ENCODE measurements at places on chromosomes 12 and 14. TPM values are rescaled to one million over a fixed set of nuclear protein-coding genes. Genes with fewer than 3 reads are reported as not detected.

DNA sequence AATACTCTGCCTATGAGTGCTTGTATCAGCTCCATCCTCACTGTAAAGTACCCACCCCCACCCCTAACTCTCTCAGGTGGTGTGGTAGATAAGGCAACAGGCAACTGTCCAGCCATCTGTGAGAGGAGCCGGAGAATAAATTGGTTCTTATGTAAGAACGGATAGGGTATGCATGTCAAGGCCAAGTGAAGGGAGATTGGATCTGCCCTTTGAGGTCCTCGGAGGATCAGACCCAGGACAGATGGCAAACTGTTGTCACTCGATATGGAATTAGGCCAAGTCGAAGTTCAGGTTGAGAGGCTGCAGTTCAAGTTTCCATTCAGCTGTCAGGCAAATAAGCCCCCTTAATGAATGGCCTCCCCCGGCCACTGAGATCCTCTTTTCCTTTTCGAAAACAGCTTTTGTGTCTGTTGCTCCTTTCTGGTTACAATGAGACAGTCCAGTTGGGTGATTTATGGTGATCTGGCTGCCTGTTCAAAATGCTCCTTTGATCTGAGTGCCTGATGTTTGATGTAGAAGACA lies 120.3 kb downstream of the VRK1 start:
- DNase-seq, result peak; percentile 37

DNA sequence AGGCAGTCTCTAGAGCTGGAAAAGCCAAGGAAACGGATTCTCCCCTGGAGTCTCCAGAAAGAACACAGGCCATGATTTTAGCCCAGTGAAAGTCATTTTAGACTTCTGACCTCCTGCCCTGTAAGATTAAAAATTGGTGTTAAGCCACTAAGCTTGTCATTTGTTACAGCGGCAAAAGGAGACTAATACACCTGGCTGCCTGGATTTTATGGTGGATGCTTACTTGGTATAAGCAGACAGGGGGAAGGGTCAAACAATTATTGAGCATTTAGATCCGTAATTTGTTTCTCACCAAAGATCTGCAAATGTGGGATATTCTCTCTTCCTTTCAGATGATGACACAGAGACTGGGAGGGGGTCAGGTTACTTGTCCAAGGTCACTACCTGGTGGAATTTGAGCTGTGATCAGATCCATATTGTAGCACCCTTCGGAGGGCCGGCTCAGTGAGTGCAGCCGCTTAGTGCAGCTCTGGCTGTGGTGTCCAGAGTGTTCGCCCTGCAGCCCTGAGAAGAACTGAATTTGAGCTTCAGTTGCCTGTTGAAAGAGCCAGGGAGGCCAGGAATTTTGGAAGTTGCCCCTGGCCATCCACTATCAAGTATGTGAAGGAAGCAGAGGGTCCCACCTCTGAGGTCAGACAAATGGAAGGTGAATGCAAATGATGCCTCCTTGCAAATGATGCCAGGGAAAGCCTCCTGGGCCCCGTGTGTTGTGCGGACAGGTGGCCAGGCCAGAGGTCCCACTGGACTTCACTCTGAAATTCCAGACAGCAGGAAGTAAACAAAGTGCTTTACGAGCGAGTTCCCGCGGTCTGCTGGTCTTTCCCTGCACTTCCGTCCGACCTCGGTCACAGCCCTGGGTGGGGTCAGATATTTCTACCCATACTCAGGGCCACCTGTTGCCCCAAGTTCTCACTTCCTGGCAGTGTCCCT lies 15.1 kb downstream of the GLRX5 start:
- DNase-seq, result no peak

GRCh38 chr14:90301122-90301521 lies 30.6 kb downstream of the NRDE2 start:
- no peak for DNase-seq

GRCh38 chr14:24399999-24400718 lies 1.4 kb downstream of the NYNRIN start:
- DNase-seq, result no peak

DNA sequence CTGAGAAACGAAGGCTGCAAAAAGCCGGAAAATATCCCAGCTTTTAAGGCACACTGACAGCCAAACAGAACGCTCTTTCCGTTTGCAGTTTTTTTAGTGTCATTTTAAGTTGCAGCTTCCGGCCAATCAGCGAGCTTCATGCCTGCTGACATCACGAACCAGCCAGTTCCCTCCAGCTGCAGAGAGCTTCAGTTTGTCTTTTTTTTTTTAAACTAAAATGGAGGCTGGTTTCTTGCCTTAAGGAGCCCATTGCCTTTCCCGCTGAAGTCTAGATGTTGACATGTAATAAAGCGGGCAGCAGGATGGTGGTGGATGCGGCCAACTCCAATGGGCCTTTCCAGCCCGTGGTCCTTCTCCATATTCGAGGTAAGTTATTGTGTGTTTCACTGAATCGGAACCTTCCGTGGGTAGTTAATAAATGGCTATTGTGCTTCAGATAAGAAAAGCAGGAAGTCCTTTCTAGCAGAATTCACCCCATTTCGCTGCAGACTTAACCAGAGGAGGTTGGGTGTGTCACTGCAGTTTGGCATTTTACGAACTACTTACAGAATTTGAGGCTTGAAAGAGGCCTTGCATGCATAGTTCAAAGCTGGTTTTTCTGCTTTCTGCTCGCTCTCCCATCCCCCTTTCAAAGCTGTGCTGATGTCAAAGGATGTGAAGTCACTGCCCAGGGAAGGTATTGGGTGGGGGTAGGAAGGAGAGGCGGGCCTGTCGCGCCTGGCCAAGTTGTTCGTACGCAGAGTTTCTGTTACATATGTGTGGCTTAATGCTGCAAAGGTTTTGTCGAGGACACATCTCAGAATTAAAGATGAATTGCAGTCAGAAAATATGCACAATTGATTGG lies 48.4 kb downstream of the PPP2R5C start:
- peak; percentile 99 for DNase-seq

LRP10 gene
- polyA plus RNA-seq, result 81.7 TPM

KRT4 gene
- 0.56 TPM for polyA plus RNA-seq
